ENCODE measurements at places on chromosomes 7 and 10. TPM values are rescaled to one million over a fixed set of nuclear protein-coding genes. Genes with fewer than 3 reads are reported as not detected.

The CHRM2 gene
- total RNA-seq, result 0.17 TPM

GRCh38 chr10:100007231-100008141 lies 2.3 kb downstream of the DNMBP start:
- DNase-seq, result no peak

The GIMAP2 gene
- total RNA-seq, result 0.81 TPM

The CH25H gene
- not detected for total RNA-seq

GRCh38 chr7:51982653-51983052 lies 666.0 kb upstream of the COBL start:
- DNase-seq, result no peak

GRCh38 chr10:100339236-100339635 lies 7.8 kb upstream of the SCD start:
- no peak for DNase-seq

The IFIT1 gene
- total RNA-seq, result 3.4 TPM

The TBC1D12 gene
- 3.9 TPM for total RNA-seq

The WIPF3 gene
- total RNA-seq, result 0.25 TPM

The SND1 gene
- total RNA-seq, result 273 TPM

- no peak for DNase-seq
Measured at GRCh38 chr7:157619753-157620525, 283.1 kb downstream of the DNAJB6 start.

DNA sequence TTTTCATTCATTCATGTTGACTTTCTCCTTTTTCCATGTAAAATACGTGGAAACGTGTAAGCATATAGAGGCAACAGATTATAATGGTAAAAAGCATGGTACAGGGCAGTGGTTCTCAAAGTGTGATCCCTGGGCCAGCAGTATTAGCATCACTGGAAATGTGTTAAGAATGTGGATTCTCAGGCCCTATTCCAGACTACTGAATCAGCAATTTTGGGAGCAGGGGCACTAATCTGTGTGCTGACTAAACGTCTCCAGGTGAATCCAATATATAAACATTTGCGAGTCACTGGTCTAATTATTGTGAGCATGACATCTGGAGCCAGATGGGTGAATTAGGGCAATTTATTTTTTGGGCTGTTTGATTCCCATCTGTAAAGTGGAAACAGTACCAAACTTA lies 5.1 kb upstream of the GPR158 start:
- no peak for DNase-seq

The HABP2 gene
- total RNA-seq, result not detected

DNA sequence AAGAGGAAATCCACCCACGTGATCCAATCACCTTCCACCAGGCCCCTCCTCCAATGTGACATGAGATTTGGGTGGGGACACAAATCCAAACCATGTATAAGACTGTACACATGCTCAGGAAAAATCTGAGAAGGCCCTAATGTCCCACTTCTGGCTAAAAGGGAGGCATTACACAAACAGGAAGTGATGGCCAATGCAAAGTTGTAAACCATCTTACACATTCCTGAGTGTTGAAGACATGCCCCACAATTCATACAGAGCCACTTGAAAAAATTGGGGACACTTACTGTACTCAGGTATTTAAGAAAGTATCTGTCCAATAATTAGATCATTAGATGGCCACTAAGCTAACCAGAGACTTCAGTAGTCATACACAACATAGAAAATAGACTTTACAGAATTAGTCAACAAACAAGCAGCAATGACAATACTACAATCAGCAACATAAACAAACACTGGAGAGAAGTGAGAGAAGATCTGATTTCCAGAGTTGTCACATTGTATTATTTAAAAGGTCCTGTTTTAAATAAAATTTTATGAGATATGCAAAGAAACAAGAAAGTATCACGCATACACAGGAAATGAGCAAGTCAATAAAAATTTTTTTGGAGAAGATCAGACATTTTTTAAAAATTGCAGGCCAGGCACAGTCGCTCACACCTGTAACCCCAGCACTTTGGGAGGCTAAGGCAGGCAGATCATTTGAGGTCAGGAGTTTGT lies 143.3 kb downstream of the DGKI start:
- DNase-seq, result no peak

DNA sequence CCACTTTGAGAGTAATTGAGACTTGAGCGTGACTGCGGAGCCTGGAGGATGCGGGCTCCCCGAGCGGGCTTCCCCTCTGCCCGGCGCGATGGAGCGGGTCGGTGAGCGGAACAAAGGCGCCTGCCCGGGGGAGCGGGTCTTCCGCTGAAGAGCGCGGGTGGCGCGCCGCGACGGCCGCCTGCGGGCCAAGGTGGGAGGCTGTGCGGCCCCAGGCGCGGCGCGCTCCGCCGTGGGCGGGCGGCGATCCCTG lies at the start of gene GALNT17:
TSS of gene GALNT17 (plus strand) at position 18 of the 250 bp plus-strand sequence.
- DNase-seq, result no peak

DNA sequence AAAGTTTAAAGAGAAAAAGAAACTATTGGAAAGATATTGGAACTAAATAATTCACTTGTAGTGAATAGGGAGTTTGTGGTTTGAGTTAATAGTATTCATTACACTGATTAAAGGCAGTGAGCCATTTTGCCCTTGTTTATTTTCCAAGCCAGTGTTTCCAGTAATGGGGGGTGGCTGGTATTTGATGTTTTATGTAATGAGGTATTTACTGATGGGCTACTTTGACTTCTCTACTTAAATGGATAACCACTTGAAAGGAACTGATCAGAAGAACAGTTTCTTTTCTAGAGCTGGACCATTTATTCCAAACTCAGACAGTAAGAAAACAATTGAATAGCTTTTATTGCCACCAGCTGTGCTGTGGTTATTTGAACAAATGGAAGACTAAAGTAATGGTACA lies 227.0 kb upstream of the HDAC9 start:
- DNase-seq, result no peak

- DNase-seq, result no peak
Measured at GRCh38 chr10:58241346-58241745, 26.3 kb downstream of the IPMK start.

The ASAH2 gene
- 8.3 TPM for total RNA-seq

GRCh38 chr7:22124941-22125340 lies 179.2 kb upstream of the CDCA7L start:
- no peak for DNase-seq

The PNLIPRP1 gene
- total RNA-seq, result not detected

The ZP3 gene
- total RNA-seq, result 14.2 TPM

DNA sequence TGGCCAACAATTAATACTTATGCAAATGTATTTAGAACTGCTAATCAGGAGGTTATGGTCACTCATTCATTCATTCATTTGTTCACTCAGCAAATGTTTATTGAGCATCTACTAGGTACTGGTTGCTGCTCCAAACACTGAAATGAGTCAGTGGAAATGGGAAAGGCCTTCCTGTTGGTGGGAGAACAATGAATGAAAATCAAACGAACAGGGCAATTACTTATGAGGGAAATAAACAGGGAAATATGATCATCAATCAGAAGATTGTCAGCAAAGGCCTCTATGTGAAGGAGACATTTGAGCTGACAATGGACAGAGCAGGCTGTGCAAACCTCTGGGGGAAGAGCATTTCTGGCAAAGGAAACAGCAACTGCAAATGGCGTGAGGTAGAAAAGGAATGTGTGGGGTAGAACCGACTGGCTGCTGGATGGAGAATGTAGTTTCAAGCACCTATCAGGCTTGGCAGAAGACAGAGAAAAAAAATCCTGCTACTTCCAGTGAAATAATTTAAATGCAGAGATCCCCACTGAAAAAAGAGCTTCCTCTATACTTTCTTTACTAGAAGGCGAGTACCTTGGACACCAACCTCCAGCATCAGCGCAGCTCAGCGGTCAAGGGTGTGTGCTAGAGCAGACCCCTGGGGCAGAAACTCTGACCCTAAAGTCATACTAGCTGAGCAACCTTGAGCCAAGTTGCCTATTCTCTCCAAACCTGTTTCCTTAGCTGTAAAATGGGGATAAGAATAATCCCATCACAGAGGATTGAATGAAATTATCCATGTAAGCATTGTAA lies 108.8 kb upstream of the EEPD1 start:
- no peak for DNase-seq

GRCh38 chr10:110460111-110460809 lies 37.4 kb upstream of the DUSP5 start:
- DNase-seq, result peak; percentile 90

GRCh38 chr10:21972584-21972983 lies 30.9 kb downstream of the DNAJC1 start:
- no peak for DNase-seq

The GIMAP4 gene
- total RNA-seq, result not detected

DNA sequence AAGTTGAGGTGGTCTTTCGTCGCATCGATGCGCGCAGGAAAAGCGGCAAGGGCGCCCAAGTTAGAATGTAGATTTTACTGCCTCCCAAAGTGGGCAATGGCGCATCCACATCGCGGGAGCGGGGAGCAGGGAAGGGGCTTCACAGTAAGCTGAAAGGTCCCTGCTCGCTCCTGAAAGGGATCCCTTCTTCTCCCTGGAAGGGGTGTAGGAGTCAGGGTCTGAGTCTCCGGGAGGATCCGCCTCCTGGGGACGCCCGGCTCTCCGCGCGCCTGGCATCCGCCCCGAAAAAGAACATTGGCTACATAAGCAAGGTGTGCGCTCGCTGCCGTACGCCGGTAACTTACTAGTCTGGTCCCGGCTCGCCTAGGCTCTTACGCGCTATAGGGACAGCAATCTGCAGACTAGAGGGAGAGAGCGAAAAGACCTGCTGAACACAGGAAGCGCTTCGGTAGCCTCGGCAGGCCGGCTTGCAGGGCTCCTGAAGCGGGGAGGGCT lies 804 bp downstream of the UNC5B start:
- DNase-seq, result peak; percentile 63

GRCh38 chr7:85135977-85136376 lies 50.9 kb downstream of the SEMA3D start:
- DNase-seq, result no peak

- peak; percentile 4 for DNase-seq
Measured at GRCh38 chr10:30463944-30464451, 30.0 kb downstream of the MAP3K8 start.

DNA sequence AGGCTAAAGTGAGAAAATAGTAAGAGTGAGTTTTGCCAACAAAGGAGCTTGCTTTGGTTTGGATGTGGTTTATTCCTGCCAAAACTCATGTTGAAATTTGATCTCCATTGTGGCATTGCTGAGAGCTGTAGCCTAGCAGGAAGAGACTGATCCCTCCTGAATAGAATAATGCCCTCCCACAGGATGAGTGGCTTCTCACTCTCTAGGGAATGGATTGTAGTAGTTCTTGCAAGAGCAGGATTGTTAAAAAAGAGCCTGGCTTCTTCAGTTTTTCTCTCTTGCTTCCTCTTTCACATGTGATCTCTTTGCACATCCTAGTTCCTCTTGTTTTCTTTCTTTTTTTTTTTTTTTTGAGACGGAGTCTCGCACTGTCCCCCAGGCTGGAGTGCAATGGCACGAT lies 34.4 kb downstream of the ASAH2 start:
- no peak for DNase-seq

- no peak for DNase-seq
Measured at GRCh38 chr7:36796850-36797536, 72.7 kb upstream of the AOAH start.

The GATA3 gene
- total RNA-seq, result 43.6 TPM

The CYP26C1 gene
- total RNA-seq, result 0.60 TPM

GRCh38 chr7:30169579-30169978 lies 34.8 kb downstream of the MTURN start:
- DNase-seq, result no peak

The GNAI1 gene
- total RNA-seq, result 16.8 TPM

DNA sequence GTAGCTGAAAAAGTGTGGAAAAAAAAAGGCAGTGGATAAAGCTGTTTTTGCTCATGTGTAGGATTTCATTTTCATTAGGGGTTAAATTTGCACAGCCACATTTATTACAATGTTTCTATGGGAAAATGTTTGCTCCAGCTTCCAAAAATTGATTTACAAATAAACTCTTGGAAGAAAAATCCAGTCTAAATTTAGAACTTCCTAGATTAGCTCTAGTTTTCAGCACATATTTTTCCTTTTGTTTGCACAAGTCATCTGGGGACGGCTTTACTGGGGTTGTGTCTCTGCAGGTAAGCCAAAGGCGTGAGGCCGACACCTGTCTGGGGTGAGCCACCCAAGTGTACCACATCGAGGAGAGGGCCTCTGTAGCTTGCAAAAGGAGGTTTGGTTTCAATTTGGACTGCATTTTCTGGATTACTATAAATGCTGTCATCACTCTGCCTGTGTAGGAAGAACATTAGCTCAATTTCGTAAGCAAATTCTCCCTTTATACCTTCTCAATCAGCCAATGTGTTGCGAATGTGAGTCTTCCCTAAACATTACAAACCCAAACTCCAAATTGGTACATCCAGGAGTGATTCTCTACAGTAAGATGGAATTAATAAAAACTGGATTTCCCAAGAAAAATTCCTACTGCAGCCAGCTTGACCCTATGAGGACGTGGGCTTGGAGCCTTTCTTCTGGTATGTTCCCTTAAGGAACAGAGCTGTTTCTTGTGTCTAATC lies 89.5 kb upstream of the ZNF438 start:
- DNase-seq, result no peak

- DNase-seq, result peak; percentile 94
Measured at GRCh38 chr10:70191972-70192305, 21.6 kb upstream of the SAR1A start.

DNA sequence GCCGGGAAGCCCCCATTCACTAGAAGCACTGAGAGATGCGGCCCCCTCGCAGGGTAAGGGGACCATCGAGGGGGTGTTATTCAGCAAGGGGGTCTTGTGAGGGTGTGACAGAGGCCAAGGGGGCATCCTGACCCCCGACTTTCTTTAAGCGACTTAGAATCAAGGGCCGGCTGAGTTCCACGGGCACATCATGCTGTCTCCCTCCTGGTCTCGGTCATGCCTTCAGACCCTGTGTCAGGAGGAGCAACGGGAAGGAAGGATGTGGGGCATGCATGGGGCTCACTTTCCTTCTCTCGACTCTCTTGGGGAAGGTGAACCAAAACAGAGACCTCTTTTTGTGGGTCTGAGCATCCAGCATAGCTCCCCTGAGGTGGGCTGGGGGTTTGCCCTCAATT lies 2.5 kb downstream of the ACSL5 start:
- no peak for DNase-seq

- DNase-seq, result no peak
Measured at GRCh38 chr7:42456756-42457276, 219.8 kb upstream of the GLI3 start.

DNA sequence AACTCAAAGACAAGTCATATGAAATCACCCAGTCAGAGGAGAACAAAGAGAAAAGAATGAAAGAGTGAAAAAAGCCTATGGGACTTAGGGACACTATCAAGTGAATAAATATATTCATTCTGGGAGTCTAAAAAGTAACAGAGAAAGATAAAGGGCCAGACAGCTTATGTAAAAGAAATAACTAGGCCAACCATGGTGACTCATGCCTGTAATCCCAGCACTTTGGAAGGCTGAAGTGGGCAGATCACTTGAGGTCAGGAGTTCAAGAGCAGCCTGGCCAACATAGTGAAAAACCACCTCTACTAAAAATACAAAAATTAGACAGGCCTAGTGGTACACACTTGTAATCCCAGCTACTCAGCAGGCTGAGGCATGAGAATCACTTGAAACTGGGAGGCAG lies 154.7 kb upstream of the TMEM106B start:
- no peak for DNase-seq

GRCh38 chr10:97416565-97416964 lies 9.4 kb upstream of the PGAM1 start:
- no peak for DNase-seq

- no peak for DNase-seq
Measured at GRCh38 chr7:152553671-152554317, 118.0 kb upstream of the KMT2C start.

All from PC-9 (cell line).